ENCODE measurements at places on chromosomes 4 and X. TPM values are rescaled to one million over a fixed set of nuclear protein-coding genes. Genes with fewer than 3 reads are reported as not detected.

GRCh38 chr4:3227878-3228675, 20.9 kb upstream of the MSANTD1 start:
- DNase-seq, result no peak

DNA sequence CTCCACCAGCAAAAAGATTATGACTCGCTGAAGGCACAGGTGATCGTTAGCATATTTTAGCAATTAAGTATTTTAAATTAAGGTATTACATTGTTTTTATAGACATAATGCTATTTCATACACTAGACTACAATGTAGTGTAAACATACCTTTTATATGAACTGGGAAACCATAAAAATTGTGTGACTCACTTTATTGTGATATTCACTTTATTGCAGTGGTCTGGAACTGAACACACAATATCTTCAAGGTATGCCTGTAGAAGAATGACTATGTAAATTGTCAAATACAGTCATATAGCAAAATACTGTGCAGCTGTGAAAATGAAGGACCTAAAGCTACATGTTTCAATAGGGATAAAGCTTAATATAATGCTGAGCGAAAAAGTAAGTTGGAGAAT, 26.6 kb upstream of the MAML3 start:
- no peak for DNase-seq

- no peak for DNase-seq
Observed at GRCh38 chr4:86946868-86947500, 12.2 kb downstream of the AFF1 start.

DNA sequence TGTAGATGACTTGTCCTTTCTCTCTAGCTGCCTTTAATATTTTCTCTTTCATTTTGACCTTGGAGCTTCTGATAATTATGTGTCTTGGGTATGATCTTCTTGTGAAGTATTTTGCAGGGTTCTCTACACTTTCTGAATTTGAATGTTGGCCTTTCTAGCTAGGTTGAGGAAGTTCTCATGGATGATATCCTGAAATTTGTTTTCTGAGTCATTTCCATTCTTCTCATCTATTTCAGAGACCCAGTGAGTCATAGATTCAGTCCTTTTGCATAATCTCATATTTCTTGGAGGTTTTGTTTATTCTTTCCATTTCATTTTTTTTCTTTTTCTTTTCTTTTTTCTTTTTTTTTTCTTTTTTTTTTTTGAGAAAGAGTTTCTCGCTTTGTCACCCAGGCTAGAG, 585.7 kb upstream of the PABPC4L start:
- DNase-seq, result no peak

- DNase-seq, result no peak
Observed at GRCh38 chr4:153791746-153792617, 3.1 kb upstream of the SFRP2 start.

DNA sequence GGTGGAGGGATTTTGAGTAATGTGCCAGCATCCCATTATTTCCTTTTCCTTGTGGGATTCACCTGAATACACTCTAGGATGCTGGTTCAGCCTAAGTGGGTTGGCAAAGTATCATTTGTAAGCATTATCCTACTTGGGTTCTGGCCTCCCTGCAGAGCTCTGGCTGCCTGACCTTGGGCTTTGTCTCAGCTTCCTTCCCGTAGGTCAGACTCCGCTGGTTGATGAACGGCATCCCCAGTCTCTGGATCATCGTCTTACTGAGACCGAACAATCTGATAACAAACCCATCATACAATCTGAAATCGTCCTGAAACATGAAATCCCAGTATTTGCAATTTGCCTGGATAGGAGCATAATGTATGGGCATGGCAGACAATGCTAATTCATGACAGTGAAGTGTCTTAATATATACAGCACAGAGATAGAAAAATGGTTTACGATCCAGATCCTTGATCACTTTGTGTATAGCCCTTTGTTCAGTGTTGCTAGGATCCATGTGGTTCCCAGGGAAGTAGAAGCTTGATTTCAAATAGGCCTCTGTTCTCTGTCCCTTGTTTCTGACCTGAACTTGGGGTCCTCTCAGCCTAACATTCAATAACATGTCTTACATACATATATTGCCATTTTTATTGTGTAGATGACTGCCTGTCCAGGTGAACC, 5.5 kb downstream of the MID2 start:
- no peak for DNase-seq

- no peak for DNase-seq
Observed at GRCh38 chr4:45385306-45385705, 659.0 kb upstream of the GNPDA2 start.

- DNase-seq, result no peak
Observed at GRCh38 chr4:108533245-108533844, 87.0 kb upstream of the RPL34 start.

DNA sequence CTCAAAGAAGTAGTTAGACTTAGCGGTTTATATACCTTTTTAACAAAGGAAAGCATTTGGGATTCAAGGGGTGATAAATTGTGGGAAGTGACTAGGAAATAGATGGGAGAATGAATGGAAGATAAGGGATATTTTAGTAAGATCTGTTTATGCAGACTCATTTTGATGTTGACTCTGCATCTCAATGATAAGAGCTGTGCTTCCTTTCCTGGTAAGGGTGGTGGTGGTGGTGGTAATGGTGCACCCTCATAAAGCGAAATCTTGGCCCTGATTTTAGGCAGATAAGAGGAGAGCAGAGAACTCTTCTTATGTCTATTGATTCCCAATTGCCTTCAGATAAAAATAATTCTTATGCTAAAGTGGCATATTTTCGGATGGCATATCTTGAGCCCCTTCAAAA, 197.1 kb downstream of the SPRY1 start:
- no peak for DNase-seq

- peak; percentile 53 for DNase-seq
Observed at GRCh38 chr4:152708361-152708760, 28.6 kb upstream of the TMEM154 start.

DNA sequence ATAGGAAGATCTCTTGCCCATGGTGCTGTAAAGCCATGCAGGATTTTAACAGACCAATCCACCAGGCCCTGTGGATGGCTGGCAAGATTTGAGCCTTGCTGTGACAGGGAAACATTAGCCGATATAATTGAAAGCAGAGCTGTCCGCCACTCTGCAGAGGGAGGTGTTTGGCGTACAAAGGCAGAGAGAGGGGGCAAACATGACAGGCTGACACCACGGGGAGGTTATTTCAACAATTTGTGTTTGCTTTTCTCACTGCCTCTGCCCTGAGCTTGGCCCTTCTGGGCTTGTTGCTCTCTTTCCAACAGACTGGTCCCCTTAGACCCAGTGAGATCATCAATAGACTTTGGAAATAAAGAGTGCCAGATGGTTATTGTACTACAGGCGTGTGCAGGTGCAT, 59.4 kb downstream of the CLNK start:
- no peak for DNase-seq

GRCh38 chr4:40856840-40857362, 107.1 kb downstream of the NSUN7 start:
- no peak for DNase-seq

DNA sequence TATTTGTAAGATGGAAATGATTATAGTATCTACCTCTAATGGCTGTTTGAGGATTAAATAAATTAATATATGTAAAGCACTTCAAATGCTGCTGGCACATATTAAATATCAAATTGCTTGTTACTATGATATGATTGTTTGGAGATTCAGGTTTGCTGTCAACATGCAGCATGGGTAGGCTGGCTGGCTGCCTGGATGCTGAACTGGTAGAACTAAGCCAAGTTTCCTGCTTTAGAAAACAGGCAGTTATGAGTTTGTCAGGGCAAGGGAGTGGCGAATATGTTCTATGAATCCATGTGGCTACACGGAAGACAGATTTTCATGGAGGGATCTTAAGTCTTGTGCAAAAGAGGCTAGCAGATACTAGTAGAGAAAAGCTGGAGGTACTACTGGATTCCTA, 239.6 kb downstream of the GBA3 start:
- DNase-seq, result no peak

GRCh38 chrX:13937370-13938050, 92.2 kb downstream of the GEMIN8 start:
- DNase-seq, result no peak

DNA sequence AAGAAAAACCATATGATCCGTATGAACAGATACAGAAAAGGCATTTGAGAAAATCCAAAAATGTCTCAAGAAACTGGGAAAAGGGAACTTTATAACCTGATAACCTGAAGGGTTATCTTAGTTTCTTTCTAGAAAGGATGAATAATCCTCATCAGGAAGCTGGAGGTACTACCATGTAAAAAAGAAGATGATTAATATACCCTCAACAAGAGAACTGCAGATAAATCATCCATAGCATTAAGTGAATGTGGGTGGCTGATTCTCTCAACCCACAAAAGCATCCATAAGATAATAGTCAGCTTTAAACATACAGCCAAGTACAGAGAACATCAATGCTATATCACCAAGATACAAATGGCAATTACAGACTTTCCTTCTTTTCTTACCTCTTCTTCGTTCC, 26.4 kb downstream of the ANAPC10 start:
- no peak for DNase-seq

The TMSB15C gene
- 19.7 TPM for total RNA-seq

The MAGEC1 gene
- total RNA-seq, result not detected

The ETDA gene
- not detected for total RNA-seq

The GALNTL6 gene
- total RNA-seq, result 1.5 TPM

The SLC6A14 gene
- 0.58 TPM for total RNA-seq

The MAMLD1 gene
- total RNA-seq, result 2.5 TPM

The MAGEB1 gene
- not detected for total RNA-seq

The BANK1 gene
- 6.7 TPM for total RNA-seq

All from urinary bladder (tissue), 4 donors.